Brain (organoid and tissue), 16 donors: ENCODE measurements at places on chromosomes 2 and 18. TPM values are rescaled to one million over a fixed set of nuclear protein-coding genes. Genes with fewer than 3 reads are reported as not detected.

Gene SERPINB3
- polyA plus RNA-seq: not detected

Gene CCDC141
- not detected for polyA plus RNA-seq

Gene PLCD4
- 9.7 TPM for polyA plus RNA-seq

Gene DLX2
- 0.17 TPM for polyA plus RNA-seq

GRCh38 chr2:97816411-97816810, 103.0 kb downstream of the ZAP70 start:
- DNase-seq: no peak

GRCh38 chr2:66547118-66547517, 112.2 kb downstream of the MEIS1 start:
- DNase-seq: no peak

DNA sequence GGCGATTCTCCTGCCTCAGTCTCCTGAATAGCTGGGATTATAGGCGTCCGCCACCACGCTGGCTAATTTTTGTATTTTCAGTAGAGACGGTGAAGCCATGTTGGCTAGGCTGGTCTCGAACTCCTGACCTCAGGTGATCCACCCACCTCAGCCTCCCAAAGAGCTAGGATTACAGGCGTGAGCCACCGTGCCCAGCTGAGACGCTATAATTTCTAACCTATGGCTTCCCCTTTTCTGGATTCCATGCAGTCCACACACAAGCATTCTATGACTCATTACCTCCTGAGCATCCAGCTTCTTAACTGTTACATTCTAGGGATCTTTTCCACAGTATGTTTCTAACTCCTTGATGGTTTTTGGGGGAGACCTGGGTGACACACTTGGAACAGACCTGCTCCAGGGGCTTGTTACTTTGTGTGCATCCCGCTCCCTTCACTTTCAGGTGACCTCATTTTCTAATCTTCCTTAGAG, 11.8 kb upstream of the KCMF1 start:
- no peak for DNase-seq

DNA sequence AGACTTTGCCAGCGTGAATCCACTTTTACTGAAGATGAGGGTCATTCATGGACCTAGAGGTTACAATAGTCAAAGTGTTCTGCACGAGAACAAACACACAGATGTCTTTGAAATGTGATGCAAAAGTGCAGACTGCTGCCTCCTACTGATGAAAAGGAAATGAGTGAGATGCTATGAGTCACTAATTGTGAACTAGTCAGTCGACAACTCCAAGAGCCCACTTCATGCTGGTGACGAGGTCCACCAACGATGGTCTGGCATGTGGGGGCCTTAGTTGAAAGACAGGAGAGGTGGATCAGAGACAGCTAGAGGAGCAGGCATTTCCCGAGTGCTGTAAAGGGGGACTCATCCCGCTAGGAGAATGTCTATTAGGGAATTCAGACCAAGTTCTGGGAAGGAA, 17.1 kb upstream of the ZNF236 start:
- no peak for DNase-seq

GRCh38 chr2:150266931-150267330, 220.5 kb downstream of the RND3 start:
- no peak for DNase-seq

DNA sequence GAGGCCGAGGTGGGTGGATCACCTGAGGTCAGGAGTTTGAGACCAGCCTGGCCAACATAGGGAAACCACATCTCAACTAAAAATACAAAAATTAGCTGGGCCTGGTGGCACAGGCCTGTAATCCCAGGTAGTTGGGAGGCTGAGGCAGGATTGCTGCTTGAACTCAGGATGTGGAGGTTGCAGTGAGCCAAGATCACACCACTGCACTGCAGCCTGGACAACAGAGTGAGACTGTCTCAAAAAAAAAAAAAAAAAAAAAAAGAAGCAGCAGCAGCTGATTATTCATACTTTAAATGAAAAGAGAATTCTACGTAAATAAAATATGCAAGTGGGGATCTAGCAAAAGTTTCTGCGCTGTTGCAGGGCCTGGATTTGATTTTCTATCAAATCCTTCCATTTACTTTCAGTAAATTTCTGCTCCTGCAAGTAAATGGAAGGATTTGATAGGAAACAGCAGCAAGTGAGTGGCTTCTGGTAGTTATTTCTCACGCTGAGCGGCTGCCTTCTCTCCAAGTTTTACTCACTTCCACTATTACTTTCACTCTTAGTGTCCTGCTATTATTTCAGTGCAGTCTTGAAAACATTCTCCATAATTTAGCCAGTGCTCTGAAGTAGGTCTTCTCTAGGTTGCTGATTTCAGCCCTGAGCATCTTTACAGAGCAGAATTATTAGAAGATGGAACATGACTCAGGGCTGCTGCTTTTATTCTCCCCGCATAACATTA, 68.4 kb downstream of the SLC16A14 start:
- DNase-seq: no peak

- no peak for DNase-seq
These were observed 31.0 kb upstream of the WDSUB1 start for GRCh38 chr2:159317392-159318088.

DNA sequence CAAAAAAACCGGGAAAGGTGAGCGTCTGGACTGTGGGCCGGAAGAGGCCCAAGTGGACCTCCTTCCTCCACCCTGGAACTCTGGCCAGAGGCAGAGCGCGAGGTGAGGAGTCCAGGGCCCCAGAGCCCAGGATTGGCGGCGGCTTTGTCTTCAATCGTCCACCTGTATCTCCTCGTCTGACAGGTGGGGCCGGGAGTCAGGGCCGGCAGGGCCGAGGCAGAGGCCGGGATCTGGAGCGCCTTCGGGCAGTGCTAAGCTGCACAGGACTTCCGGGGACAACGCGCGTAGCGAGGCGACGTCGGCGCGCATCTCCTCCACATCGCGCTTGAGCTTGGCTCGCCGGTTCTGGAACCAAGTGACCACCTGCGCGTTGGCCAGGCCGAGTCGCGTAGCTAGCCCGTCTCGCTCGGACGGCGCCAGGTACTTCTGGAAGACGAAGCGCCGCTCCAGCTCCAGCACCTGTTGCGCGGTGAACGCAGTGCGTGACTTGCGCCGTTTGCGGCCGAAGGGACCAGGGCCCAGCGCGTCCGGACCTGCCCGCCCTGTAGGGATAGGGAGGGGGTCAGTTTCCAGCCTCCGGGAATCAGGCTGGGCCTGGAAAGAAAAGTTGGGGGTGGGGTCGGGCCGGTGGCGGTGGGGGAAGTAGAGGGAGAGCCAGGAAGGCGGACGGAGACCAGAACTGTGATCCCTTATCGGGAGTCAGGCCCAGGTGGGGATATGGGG, 1.5 kb downstream of the LBX2 start:
- DNase-seq: no peak

DNA sequence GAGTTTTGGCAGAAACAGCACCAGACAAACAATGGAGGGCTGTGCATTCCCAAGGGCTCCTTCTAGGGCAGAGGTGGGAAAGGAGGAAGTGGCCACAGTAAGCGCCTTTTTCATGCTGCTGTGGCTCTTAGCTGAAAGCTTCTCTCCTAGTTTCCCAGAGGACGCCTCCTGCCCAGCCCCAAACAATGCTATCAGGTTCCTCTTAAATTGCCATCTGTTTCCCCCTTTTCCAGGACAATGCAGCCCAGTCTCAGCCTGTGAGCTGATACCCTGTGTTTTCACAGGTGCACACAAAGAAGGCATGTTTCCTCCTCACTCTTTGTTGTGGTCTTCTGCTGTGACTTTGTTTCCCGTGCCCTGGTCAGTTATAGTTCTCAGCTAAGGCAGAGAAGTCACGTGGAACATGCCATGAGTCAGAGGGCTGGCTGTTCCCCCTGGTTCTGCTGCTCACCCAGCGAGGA, 5.4 kb upstream of the FAM124B start:
- DNase-seq: no peak

GRCh38 chr2:172655838-172656573, 79.6 kb upstream of the RAPGEF4 start:
- DNase-seq: no peak

DNA sequence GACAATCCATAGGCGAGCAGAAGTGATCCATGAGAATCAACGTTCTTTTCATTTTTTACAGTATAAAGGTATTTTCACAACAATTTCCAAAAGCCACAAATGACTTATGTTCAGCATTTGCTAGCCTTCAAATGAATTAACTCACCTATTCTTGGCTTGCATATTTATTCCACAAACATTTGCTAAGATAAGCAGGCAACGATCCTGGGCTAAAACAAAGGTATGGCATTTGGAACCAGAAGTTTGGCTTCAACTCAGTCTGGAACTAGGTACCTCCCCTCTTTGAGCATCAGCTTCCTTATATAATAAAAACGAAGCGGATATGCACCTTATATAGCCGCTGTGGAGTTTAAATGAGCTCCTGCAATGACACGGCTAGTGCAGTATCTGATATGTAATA, 20.5 kb downstream of the CYRIA start:
- DNase-seq: no peak

Gene STEAP3
- 10.9 TPM for polyA plus RNA-seq

- no peak for DNase-seq
These were observed 18.8 kb downstream of the CDH20 start for GRCh38 chr18:61352059-61352458.

DNA sequence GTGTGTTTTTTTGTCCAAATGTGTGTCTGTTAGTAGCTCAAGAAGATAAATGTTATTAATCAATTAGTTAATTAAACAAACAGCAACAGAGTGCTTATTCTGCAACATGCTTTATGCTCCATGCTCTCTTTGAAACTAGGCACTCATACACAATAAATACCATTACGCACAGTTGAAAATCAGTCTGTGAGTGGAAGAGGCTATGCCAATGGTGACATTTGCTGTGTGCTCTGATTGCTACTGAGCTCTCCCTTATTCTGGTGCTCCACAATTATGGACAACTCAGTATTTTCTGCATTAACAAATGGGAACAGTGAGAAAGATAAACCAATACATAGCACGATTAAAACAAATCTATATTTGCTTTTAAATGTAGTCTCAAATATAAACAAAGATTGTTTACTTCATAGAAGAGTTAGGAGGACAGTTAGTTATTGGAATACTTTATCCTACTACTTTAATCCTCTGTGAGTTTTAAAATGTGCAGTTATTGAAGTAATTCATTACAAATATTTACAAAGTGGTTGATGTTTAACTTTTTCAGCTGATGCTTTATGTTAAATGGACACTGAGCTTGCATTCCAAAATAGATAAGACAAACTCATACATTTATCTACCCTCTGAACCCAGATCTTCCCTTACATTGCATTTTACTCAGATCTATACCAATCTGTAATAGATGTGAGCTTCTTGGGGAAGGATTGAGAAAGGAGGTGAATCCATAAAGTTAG, 55.3 kb downstream of the NXPH2 start:
- no peak for DNase-seq

Gene MYO5B
- polyA plus RNA-seq: 17.7 TPM

- no peak for DNase-seq
These were observed 62.6 kb downstream of the DSEL start for GRCh38 chr18:67453901-67454300.

Gene PHLPP1
- 40.1 TPM for polyA plus RNA-seq

Gene SH3BP4
- polyA plus RNA-seq: 78.4 TPM

Gene GNLY
- 4.5 TPM for polyA plus RNA-seq

Gene INO80C
- polyA plus RNA-seq: 43.5 TPM

Gene SANBR
- 6.6 TPM for polyA plus RNA-seq

GRCh38 chr18:68865021-68865420, 67.1 kb downstream of the CCDC102B start:
- no peak for DNase-seq

DNA sequence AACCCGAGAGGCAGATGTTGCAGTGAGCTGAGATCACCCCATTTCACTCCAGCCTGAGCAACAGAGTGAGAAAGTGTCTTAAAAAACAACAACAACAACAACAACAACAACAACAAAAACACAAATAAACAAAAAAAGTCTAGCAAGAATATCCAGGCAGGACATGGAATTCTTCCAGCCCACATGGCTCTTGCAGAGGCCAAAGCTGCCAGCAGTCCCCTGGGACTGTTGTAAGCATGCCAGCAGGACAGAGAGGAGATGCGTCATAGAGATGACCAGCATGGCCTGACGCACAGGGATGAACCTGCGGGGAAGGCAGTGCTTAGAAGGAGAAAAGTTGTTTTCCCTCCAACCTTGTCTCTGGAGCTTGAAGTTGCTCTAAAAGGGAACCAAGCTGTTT, 182.3 kb upstream of the PGAP1 start:
- DNase-seq: no peak

- DNase-seq: no peak
These were observed 9.8 kb upstream of the GPC1 start for GRCh38 chr2:240425697-240426096.

- no peak for DNase-seq
These were observed 250.2 kb downstream of the LRRTM1 start for GRCh38 chr2:80054346-80054675.

DNA sequence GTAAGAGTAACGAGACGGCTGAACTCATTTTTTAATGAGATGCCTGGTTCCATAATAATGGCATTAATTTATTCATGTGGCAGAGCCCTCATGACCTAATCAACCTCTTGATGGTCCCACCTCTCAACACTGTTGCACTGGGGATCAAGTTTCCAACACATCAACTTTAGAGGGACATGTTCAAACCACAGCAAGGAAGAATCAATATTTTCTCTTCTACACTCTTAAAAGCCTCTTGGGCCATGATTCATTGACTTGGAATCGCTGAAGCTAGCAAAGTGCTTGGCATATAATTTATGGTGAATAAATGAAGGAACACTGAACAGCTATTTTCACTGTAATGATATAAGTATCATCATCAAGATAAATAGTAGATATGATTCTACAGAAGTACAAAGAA, 333.0 kb downstream of the TNS1 start:
- no peak for DNase-seq

DNA sequence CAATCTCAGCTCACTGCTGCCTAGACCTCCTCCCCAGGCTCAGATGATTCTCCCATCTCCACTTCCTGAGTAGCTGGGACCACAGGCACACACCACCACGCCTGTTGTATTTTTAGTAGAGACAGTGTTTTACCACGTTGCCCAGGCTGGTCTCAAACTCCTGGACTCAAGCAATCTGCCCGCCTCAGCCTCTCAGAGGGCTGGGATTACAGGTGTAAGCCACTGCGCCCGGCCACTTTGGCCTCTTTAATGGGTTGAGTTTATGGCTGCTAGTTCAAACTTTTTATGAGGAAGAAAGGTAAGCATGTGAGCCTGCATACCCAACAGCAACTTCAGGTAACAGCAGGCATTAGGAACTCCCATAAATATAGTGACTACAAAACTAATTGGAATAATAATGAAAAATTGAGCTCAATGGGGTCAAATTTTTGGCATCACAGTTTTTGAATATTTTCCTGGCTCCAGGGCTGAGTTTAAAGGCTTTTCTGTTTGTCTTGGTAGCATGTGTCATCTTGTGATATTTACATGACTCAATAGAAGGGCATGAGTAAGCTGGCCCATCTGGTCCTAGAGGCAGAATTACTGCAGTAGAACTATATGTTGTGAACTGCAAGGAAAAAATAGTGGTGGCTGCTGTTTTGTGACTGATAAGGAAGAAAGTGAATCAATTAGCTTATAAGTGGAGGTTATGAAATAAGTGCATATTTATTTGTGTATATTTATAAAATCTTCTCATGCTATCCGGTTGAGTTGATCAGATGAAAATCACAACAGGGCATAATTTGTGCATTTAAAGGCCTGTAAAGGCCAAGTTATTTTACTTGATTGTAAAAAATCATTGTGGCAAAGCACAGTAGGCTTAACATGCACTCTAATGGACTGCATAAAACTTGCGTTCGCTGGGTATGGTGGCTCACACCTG, 24.8 kb downstream of the GALM start:
- no peak for DNase-seq
